ENCODE measurements at places on chromosomes 3 and 15. TPM values are rescaled to one million over a fixed set of nuclear protein-coding genes. Genes with fewer than 3 reads are reported as not detected.

Gene GOLGA6A
- not detected for total RNA-seq

- H3K4me1 ChIP-seq: peaks cover 12% of the 10 kb centered on the region
- DNase-seq: peak; percentile 89
- no peak within 1 kb of the TSS for H3K27ac ChIP-seq
- peak within 1 kb of the TSS; percentile 63 for H3K4me3 ChIP-seq
Observed at GRCh38 chr15:40357723-40358470, at the start of gene DISP2. Gene DISP2 (plus strand): TSS chr15:40358219. CDS start chr15:40358322, 103 bp downstream.

- no peaks in the 10 kb centered on the region for H3K36me3 ChIP-seq
- no peaks in the 10 kb centered on the region for H3K27me3 ChIP-seq
- no peak overlapping the region for H3K27ac ChIP-seq
- H3K4me3 ChIP-seq: no peak overlapping the region
Observed at GRCh38 chr3:112605285-112605684, 35.7 kb downstream of the CCDC80 start.

GRCh38 chr3:53829605-53830004 is 16.6 kb downstream of the CHDH start:
- H3K4me1 ChIP-seq: no peaks in the 10 kb centered on the region
- no peak overlapping the region for H3K27ac ChIP-seq
- H3K36me3 ChIP-seq: no peaks in the 10 kb centered on the region
- no peak for DNase-seq
- H3K4me3 ChIP-seq: no peak overlapping the region
- H3K27me3 ChIP-seq: no peaks in the 10 kb centered on the region

DNA sequence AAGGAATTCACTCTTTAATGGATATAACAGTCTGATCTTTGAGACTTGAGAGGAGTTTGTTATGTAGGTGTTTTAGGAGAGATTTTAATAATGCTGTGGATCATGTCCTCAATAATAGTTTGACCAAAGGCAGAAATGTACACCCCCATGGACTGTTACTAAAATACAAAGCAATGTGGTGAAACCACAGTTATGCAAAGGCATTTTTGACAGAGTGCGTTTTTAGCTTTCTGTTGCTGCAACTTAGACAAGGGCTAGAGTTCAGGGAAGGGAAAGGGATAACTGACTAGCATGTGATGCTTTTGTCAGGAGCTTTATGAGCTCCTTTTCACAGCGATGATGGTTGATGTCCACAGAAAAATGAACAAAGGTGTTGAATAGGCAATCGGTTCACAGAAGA is 3.6 kb upstream of the STARD5 start:
- H3K4me3 ChIP-seq: no peak overlapping the region
- H3K4me1 ChIP-seq: peaks cover 23% of the 10 kb centered on the region
- H3K27ac ChIP-seq: no peak overlapping the region

Data from naive thymus-derived CD4-positive, alpha-beta T cell (primary cell).